PC-9 (cell line): ENCODE measurements at places on chromosomes 12 and 14. TPM values are rescaled to one million over a fixed set of nuclear protein-coding genes. Genes with fewer than 3 reads are reported as not detected.

DNA sequence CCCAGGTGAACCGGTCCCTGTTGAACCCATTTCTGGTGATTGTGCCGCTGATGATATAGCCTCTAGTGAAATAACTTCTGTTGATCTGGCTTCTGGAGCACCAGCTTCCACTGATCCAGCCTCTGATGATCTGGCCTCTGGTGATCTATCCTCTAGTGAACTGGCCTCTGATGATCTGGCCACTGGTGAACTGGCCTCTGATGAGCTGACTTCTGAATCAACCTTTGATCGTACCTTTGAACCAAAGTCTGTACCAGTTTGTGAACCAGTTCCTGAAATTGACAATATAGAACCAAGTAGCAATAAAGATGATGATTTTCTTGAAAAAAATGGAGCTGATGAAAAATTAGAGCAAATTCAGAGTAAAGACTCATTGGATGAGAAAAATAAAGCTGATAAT, 59.1 kb downstream of the ATF7IP start:
- no peaks in the 10 kb centered on the region for H3K4me1 ChIP-seq
- no peak overlapping the region for H3K4me3 ChIP-seq
- H3K27me3 ChIP-seq: no peaks in the 10 kb centered on the region
- no peak overlapping the region for H3K27ac ChIP-seq
- DNase-seq: no peak
- H3K36me3 ChIP-seq: peaks cover 37% of the 10 kb centered on the region; the same call in 1 of the 2 replicates

The MYF6 gene
- total RNA-seq: not detected in 2 replicates

The ZNF268 gene
- total RNA-seq: 14.0 and 14.7 TPM in 2 replicates

GRCh38 chr12:127125607-127126259, 1141.2 kb upstream of the TMEM132C start:
- no peaks in the 10 kb centered on the region for H3K36me3 ChIP-seq
- no peaks in the 10 kb centered on the region for H3K27me3 ChIP-seq
- peaks cover 32% of the 10 kb centered on the region for H3K4me1 ChIP-seq
- peak; percentile 100 for DNase-seq
- peak overlapping the region; percentile 94 for H3K27ac ChIP-seq

DNA sequence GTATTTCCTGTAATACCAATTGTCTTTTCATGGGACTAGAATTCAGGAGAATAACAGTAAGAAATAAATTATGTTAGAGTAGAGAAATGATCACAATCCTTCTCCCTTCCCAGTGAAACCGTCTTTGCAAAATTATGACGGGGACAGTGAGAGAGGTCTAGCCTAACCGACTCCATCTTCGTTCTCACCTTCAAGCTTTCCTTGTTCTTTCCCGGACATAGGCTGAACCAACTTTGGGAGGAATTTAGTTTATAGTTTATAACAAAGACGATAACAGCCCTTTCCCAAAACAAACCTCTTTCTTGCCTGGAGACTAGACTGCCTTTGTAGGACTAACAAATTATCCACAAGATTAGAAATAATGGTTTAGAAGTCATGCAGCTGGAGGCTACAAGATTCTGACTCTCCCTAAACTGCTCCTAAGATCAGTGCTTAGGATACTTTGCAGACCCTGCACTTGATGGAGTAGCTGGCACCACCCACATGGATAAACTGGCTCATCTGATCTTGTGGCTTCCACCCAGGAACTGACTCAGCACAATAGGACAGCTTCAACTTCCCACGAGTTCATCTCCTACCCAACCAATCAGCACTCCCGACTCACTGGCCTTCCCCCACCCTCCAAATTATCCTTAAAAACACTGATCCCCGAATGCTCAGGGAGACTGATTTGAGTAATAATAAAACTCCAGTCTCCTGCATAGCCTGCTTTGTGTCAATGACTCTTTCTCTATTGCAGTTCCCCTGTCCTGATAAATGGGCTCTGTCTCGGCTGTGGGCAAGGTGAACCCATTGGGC, 521.2 kb upstream of the TBX3 start:
- H3K36me3 ChIP-seq: no peaks in the 10 kb centered on the region
- no peak overlapping the region for H3K27ac ChIP-seq
- DNase-seq: no peak
- H3K4me1 ChIP-seq: no peaks in the 10 kb centered on the region
- H3K4me3 ChIP-seq: no peak overlapping the region

DNA sequence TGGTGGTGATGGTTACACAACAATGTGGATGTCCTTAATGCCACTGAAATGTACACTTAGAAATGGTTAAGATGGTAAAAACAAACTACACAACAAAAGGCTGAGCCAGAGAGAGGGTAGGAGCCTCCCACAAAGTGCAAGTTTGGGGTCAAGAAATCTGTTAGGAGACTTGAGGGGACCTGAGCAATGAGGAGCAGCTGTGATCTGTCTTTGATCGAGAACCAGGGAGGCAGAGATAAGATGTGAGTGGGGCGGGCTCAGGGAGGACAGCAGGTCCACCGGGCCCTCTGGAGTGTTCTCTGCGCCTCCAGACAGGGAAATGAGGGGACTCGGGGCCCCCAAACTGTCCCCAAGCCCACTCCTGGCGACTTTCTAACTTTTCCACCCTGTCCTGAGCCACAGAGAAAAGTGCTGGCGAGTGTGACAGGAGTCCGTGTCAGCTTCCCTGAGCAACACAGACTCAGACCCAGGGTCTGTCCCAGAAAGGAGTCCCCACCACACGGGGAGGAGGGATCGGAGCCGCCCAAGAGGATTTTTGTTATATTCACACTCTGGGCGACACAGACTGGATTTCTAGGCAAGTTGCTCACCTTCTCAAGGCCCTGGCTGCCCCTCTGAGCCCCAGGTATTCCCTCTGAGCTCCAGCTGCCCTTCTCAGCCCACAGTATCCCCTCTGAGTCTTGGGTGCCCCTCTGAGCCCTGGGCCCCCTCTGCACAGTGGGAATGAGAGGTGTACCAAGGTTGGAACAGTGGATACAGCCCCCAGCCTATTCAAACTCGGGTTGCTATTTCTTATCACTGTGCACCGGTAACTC, 11.5 kb upstream of the SCARB1 start:
- no peaks in the 10 kb centered on the region for H3K27me3 ChIP-seq
- H3K27ac ChIP-seq: no peak overlapping the region
- no peaks in the 10 kb centered on the region for H3K4me1 ChIP-seq
- H3K36me3 ChIP-seq: no peaks in the 10 kb centered on the region

DNA sequence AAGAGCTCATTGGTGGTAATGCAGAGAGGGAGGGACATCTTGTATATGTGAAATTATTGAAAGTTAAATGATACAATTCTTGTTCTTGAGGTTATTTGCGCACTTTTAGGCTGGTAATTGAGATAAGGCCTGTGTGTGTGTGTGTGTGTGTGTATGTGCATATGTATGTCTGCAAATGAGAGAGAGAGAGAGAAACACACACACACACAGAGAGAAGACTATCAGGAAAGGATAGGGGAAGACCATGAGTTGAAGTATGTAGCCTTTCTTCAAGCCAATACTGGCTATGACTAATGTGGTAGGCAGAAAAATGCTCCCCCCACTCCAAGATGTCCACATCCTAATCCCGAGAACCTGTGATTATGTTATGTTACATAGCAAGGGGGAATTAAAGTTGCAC, 52.7 kb upstream of the DCD start:
- H3K4me3 ChIP-seq: no peak overlapping the region
- H3K4me1 ChIP-seq: no peaks in the 10 kb centered on the region
- H3K36me3 ChIP-seq: no peaks in the 10 kb centered on the region
- no peak overlapping the region for H3K27ac ChIP-seq
- DNase-seq: no peak

GRCh38 chr14:87343652-87344051, 649.3 kb downstream of the GALC start:
- H3K27me3 ChIP-seq: no peaks in the 10 kb centered on the region
- no peak overlapping the region for H3K27ac ChIP-seq
- no peaks in the 10 kb centered on the region for H3K36me3 ChIP-seq
- no peak for DNase-seq
- no peak overlapping the region for H3K4me3 ChIP-seq

DNA sequence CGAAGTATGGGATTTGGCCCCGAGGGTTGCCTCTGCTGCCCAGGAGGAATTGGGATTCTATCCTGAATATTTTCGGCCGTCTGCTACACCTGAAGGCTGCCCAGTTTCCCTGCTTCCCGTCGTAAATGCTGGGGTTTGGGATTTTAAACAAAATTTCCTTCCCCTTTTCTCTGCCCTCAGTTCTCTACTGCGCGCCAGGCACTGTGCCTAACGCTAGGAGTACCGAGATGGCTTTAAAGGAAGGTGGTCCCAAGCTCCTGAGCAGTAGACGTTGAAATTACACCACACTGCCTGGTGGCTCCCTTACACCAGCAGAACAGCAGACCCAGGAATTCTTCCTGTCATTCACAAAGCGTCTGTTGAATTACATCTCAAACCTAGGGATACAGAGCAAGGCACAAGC, 566 bp upstream of the PRDM4 start:
- no peak overlapping the region for H3K27ac ChIP-seq
- H3K27me3 ChIP-seq: peaks cover 5% of the 10 kb centered on the region; the same call in 1 of the 2 replicates
- no peak for DNase-seq
- H3K4me3 ChIP-seq: peak overlapping the region; percentile 95

- no peaks in the 10 kb centered on the region for H3K4me1 ChIP-seq
- no peak overlapping the region for H3K4me3 ChIP-seq
- H3K27me3 ChIP-seq: no peaks in the 10 kb centered on the region
- H3K36me3 ChIP-seq: no peaks in the 10 kb centered on the region
- DNase-seq: no peak
These were observed 1.3 kb upstream of the KRT72 start for GRCh38 chr12:52602552-52602951.

DNA sequence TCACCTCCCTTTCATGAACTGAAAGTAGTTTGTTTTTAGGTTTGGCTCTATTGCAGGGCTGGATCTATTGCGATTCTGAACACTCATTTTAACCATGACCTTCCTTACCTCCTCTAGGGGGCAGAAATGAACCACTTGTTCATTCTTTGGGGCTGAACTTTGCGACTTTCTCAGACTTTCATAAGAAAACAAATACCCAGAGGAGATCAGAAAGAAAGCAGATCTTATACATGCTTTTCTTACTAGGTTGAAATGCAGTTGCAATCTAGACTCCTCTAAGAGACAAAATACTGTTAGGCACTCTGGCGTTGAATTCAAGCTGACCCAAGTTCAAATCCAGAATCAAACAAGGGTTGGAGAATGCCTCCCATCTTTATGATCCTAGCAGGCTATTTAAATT, 32.6 kb upstream of the PLEKHG3 start:
- no peaks in the 10 kb centered on the region for H3K27me3 ChIP-seq
- H3K36me3 ChIP-seq: no peaks in the 10 kb centered on the region
- DNase-seq: peak; percentile 65
- no peak overlapping the region for H3K27ac ChIP-seq
- H3K4me1 ChIP-seq: peaks cover 32% of the 10 kb centered on the region

The SLC10A1 gene
- total RNA-seq: not detected in 2 replicates
